NCI-H187 treated with DMSO at 0.1 percent for 48 hours (cell line): ENCODE measurements at places on chromosomes 3 and 15.

GRCh38 chr3:31853580-31853979 lies 127.5 kb downstream of the OSBPL10 start:
- DNase-seq: no peak

DNA sequence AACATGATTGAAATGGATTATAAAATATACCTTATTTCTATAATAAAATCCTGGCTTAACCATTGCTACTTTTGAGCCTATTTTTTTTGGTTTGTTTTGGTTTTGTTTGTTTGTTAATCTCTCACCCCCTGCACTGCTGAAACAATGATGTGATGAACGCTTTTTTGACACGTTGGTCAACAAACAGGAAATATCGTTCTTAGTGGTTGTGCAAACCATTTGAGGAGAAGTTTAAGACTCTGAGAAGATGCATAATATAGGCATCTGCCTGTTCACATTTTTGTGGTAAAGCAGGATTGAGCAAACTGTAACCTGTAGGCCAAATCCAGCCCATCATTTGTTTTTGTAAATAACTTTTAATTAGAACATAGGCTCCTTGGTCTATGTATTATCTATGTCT lies 75.5 kb upstream of the MDFIC2 start:
- no peak for DNase-seq

DNA sequence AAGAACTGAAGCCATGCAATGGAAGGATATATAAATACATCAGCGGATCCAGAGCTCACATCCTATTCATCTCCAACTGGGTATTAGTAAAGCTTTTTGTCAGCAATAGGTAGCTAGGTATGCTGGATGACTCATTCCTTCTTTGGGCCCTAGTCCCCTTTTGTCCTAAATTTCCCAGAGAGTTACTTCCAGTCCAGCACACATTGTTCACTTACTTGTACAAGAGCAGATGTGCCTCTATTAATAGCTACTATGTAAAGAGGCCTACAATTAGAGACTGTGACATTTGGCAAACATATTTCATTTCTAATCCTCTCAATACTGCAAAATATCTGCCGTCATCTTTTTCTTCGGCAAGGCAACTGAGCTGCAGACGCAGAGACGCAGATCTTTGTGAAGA lies 1.7 kb upstream of the SLC4A7 start:
- no peak for DNase-seq

- DNase-seq: no peak
Observed at GRCh38 chr3:177694316-177694715, 497.0 kb upstream of the TBL1XR1 start.

DNA sequence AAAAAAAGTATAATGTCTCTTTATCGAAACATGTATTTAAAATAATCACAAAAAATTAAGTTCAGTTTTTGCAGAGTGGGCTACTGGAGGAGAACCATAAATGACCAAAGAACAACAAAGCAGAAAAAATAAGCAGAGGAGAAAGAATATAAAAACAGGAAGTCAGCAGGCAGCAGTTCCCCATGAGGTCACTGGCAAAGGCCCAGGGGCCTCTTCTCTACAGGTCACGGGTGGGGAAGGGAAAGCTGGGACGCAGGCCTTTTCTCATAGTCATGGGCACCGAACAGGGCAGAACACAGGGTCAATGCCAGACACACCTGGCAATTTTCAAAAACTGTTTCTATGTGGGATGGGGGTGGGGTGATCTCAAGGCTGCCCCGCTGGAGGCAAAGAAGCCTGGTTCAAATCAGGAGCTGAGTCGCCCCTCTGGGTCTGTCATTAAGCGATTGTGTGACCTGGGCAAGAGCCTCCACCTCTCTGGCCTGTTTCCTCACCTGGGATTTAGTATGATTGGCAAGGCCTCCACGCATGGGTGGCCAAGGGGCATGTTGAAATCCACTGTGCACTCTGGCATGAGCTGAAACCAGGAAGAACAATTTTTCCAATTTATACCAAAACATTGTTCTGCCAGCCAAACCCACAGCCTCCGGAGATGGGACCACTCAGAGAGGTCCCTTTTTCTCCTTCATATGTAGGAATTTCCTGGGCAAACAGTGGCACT lies 43.8 kb upstream of the UACA start:
- no peak for DNase-seq

GRCh38 chr3:186176373-186176990 lies 67.6 kb upstream of the ETV5 start:
- no peak for DNase-seq

DNA sequence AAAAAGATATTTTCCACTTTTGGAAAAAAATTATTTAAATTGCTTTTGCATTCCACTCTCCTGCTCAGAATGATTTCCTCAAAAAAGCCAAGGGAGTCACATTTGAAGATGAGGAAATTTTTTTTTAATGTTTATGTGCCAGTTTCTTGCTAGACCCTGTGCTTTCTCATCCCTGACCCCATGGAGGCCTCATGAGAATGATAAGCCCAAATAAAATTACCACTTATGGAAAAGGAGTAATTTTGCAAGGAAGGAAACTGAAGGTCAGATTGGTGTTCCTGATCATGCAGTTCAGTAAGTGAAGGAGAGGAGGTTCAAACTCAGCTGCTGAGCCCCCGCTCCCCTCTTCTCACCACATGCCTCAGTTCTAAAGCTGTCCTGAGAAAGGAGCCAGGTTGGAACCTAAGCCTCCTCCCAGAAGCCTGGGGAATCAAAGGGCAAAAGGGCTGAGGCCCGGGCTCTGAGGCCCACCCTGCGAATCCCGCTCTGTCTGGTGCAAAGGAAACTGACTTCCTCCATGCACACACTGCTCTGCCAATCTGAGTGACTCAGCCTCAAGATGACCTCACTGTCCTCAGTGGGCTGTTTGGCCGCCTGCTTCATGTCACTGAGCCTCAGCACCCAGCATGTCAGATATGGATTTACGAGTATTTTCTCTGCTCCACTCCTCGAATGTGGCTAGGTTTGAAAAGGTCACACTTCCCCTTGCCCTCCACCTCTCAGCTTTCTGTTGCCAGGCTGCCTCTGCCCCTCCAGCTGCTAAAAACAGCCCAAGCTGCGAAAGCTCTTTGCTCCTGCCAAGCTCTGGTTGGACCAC lies 56.9 kb upstream of the FLNB start:
- DNase-seq: no peak

- DNase-seq: no peak
Observed at GRCh38 chr15:89860431-89860830, 33.4 kb downstream of the AP3S2 start.

GRCh38 chr3:158430448-158430847 lies 140.5 kb upstream of the MLF1 start:
- DNase-seq: no peak

GRCh38 chr3:114081037-114081436 lies 24.5 kb downstream of the QTRT2 start:
- no peak for DNase-seq

DNA sequence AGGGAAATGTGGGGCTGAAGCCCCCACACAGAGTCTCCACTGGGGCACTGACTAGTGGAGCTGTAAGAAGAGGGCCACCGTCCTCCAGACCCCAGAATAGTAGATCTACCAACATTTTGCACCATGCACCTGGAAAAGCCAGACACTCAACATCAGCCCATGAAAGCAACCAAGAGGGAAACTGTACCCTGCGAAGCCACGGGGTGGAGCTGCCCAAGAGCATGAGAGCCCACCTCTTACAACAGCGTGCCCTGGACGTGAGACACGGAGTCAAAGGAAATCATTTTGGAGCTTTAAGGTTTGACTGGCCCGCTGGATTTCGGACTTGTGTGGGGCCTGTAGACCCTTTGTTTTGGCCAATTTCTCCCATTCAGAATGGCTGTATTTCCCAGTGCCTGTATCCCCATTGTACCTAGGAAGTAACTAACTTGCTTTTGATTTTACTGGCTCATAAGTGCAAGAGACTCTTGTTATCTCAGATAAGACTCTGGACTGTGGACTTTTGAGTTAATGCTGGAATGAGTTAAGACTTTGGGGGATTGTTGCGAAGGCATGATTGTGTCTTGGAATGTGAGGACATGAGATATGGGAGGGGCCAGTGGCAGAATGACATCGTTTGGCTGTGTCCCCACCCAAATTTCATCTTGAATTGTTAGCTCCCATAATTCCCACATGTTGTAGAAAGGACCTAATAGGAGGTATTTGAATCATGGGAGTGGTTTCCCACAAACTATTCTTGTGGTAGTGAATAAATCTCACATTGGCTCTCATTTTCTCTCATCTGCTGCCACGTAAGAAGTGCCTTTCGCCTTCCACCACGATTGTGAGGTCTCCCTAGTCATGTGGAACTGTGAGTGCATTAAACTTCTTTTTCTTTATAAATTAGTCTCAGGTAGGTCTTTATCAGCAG lies 105.8 kb downstream of the CBLB start:
- no peak for DNase-seq

GRCh38 chr15:88015228-88015860 lies 241.2 kb downstream of the NTRK3 start:
- no peak for DNase-seq

- no peak for DNase-seq
Observed at GRCh38 chr3:20857636-20858035, 671.6 kb upstream of the SGO1 start.

DNA sequence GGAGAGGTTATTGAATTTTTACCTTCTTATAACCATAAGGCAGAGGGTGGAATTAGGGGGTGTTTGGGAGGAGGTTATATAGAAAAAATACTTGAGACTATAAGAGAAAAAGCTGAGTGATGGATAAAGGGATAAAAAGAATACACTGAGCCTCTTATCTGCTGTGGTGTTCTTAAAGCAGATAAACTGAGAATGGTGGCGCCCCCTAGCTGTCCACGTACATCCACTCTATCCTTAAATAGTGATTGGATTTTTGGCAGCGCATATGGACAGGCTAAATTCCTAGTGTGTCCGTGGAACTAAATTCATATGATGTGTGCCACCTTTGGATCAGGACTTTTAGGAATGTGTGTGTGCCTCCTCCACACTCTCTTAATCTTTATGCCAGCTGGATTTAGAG lies 121.1 kb downstream of the OXSM start:
- DNase-seq: no peak

DNA sequence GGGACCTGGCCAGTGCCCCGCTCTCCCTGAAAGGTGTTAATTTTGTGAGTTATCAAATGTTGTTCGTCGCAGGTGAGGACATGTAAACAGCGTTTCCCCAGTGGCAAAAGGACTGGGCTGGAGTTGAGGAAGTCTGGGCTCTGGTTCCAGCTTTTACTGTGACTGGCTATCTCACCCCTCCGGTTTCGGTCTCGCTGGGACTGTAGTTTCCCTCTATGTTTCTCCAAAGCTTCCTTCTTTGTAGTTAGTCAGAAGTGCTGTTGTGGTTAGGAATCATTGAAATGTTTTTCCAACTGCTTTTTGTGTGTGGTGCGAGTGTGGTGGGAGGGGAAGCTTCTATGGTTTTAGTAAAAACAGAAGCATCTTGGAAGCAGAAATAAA lies 990 bp upstream of the CLDN1 start:
- DNase-seq: no peak

DNA sequence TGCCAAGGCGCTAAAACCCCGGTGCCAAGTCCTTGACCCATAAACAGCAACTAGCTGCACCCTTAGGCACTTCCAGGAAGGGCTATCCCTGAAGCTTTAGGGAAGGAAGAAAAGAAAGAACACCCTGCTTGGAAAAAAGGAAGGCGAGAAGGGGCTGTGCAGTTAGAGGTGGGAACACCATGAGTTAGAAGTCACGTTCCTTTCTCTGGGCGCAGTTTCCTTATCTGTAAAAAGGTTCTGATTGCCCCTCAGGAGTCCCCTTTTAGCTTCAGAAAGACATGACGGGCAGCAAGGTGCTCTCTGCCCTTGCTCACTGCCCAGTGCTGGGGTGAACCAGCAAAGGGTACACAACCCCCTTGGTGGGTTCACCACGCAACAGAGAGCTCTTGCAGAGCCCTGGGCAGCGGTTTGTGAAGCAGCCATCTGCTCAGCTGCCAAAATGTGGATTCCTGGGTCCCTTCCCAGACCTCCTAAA lies 798 bp downstream of the GCHFR start:
- no peak for DNase-seq

DNA sequence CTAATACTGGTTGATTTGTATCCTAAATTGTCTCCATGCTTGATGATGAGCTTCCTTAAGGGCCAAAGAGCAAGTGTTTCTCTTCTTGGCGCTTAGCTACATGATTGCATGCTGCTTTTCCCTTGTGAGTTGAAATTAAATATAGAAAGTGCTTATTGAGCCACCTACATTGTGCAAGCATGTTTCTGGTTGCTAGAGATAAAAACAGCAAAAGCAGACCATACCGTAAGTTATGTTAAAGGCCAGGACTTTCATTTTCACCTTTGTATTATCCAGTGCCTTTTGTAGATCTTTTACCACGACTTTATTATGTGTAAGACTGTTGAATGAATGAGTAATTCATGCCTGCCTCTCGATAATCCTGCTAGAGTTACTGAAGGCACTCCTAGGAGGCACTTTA lies 41.9 kb upstream of the CCNB2 start:
- no peak for DNase-seq

DNA sequence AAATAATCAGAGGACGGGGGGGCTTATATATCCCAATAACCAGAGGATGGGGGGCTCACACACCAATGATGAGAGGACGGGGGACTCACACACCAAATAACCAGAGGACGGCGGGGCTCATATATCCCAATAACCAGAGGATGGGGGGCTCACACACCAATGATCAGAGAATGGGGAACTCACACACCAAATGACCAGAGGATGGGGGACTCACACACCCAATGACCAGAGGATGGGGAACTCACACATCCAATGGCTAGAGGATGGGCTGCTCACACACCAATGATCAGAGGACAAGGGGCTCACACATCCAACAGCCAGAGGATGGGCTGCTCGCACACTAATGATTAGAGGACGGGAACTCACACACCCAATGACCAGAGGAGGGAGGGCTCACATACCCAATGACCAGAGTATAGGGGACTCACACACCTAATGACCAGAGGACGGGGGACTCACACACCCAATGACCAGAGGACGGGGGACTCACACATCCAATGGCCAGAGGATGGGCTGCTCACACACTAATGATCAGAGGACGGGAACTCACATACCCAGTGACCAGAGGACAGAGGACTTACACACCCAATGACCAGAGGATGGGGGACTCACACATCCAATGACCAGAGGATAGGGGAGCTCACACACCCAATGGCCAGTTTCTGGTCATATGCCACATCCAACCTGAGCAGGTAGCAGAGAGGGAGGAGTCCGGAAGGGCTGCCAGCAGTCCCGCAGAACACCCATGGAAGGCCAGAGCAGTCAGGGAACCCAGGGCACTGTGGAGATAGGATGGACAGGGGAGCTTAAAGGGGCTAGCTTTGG lies 10.6 kb downstream of the RAB6B start:
- DNase-seq: no peak

DNA sequence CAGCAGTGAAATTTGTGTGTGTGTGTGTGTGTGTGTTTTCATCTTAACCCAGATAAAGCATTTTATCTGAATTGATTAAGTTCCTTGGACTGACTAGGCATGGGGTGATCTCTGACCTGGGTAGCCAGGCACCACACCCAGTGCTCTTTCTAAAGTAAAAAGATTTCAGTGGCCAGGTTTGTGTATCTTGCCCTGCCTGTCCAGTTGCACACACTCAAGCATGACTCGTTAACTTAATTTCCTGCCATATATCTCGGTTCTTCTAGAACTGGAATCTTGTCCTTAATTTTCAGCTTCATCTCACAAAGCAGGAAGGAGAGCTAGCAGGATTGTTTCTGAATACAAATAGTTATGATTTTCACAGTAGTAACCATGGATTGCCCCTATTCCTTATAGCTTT lies 17.0 kb downstream of the TM4SF18 start:
- no peak for DNase-seq

- DNase-seq: no peak
Observed at GRCh38 chr15:71752604-71753289, 57.6 kb upstream of the NR2E3 start.
